ENCODE measurements at places on chromosomes 11 and 22.

GRCh38 chr11:125123947-125124617, 12.7 kb upstream of the TMEM218 start:
- DNase-seq: peak; percentile 86

GRCh38 chr22:43090130-43090789, 1.1 kb upstream of the TTLL1 start:
- DNase-seq: peak; percentile 86

- DNase-seq: no peak
Measured at GRCh38 chr11:1012740-1013630, 23.5 kb downstream of the MUC6 start.

- no peak for DNase-seq
Measured at GRCh38 chr11:23423656-23424055, 563.4 kb upstream of the CCDC179 start.

DNA sequence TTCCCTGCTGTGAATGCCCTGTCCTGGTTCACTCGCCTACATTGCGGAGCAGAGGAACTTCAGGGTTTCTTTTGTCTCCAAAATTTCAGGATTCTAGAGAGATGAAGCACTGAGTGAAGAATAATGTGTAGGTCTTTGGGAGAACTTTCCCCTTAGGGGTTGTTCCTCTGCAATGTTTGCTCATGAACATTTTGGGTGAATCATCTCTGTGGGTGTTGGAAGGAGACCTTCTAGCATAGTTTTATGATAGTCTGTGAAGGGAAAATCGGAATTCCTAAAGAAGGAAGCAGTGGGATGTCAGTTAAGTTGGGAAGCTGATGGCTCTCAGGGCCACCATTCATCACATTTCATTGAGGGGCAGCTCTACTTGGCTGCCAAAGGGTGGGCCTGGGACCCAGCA, 64.8 kb downstream of the MIAT start:
- no peak for DNase-seq

DNA sequence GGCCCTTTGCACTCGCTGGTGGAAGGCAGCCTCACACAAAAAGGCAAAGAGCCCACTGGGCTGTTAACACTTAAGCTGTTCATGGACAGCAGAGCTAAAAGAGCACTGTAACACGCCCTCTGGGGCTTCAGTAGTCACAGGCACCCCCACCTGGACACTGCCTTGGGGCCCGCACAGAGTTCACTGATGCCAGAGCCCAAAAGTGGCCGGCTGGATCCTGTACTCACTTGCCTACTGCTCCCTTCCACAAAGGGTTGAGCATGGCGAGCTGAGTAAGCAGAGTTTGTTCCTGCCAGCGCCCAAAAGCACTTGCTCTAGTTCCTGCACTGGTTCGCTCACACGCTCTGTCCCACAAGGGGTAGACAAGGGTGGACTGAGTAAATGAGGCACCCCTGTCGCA, 78.8 kb downstream of the RELT start:
- DNase-seq: no peak

Measured in posterior vena cava (tissue), 2 donors.